ENCODE measurements at places on chromosomes 6 and 20. TPM values are rescaled to one million over a fixed set of nuclear protein-coding genes. Genes with fewer than 3 reads are reported as not detected.

GRCh38 chr6:29502597-29502996 lies 14.8 kb upstream of the MAS1L start:
- DNase-seq = no peak

GRCh38 chr6:118283766-118284165 lies 264.3 kb upstream of the PLN start:
- peak; percentile 68 for DNase-seq

DNA sequence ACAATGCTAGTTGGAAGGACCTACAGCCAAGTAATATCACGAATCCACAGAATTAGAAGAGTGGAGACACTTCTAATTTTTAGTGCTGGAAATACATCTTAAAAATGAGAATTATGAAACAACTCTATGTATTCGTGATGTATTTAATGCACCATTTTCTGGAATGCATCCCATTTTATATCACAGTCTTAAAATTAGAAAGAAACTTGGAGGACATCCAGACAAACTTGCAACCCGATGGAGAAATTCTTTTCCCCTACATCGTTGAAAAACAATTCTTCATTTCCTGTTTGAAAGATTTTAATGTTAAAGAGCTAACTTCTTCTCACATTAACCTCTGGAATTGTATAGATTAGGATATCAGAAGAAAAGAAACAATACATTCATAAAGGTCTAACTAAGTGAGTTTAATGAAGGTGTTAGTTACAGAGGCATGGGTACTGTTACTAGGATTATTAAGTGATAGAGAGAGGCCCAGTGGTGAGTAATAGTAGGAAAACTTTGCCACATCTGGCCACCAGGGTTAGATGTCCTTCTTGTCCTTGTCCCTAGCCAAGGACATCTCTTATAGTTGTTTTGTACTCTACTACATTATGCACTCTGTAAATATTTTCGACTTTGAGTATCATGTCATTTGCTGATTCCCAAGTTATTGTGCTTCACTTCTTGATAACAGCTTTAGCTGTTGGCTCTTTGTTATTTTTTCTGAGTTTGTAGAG lies 502.4 kb upstream of the PTCHD4 start:
- DNase-seq = no peak

DNA sequence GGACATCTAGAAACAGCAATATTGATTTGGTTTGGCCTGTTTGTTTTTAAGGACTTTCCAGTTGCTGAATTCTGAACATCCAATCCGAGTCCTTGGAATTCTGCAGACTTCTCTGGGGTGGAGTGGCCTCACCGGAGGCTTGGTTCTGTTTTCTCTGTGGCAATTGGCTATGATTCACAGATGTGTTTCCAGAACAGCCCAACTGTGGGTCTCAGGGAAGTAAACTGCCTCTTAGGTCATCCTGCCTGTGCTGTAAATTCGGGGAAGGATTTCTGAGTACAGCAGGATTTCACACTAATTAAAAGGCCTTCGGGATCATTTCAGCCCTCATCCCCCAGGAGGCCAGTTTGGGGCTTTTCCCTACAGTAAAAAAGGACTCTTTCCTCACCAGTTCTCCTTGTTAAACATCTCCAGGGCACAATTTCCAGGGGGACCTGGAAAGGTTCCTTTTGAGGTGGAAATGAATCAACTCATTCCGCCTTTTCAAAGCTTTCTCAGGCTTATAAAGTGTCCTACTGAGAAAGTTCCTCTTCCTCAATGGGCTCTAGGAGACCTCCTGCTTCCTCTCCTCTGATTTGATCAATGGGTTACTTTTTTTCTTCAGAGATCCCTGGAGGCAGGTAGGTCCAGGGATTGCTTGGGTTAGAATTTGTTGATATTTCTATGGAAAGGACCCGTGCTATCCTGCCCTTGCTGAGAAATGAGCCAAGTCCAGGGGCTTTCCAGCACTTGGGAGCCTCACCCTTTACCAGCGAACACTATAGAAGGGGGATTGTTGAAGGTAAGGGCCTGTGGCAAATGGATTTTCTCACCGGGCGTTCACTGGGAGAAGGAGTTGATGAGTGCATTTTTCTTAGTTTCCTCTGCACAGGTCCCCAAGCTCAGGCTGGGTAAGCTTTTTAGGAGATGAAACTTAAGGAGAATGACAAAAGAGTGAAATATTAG lies 114.6 kb downstream of the CLIC5 start:
- no peak for DNase-seq

DNA sequence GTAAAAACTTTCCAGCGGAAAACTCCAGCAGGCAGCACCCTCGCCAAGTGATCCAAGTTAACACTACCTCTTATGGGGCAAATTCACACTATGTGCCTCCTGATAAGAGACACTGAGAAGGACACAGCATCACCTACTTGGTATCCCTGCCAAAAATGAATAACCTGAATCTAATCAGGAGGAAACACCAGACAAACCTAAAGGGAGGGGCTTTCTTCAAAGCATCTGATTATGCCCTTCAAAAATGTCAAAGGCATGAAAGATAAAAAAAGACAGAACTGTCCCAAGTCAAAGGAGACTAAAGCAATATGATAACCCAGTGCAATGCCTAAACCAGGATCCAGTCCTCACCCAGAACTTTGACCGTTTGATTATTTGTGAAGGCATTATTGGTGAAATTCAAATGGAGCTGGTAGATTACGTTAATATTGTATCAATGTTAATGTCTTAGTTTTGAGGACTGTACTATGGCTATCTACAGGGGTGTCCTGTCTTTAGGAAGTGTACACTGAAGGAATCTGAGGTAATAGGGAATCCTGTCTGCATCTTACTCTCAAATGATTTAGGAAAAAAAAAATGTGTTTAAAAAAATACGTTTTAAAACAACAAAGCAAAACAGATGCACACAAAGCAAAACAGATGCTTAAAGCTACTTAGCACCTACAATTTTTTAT lies 8.3 kb downstream of the TBC1D7 start:
- DNase-seq = no peak

- no peak for DNase-seq
Observed at GRCh38 chr6:147278891-147279290, 74.7 kb downstream of the STXBP5 start.

GRCh38 chr20:10672624-10673127 lies 1.1 kb downstream of the JAG1 start:
- peak; percentile 67 for DNase-seq

DNA sequence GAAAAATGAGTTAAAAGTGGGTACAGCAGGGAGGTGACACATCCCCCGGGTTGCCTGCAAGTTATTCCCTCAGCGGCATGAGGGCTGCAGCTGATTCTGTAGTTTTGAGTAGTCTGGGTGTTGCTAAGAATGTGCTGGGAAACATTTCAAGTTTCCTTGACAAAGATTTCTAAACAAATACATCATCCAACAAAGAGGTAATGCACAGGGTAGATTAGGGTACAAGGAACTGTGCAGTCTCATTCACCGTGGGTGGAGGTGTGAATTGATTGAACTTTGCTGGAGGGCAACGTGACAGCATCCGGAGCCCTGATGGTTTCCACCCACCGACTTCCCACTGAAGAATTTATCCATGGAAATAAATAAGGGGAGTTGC lies 21.8 kb downstream of the CASS4 start:
- peak; percentile 94 for DNase-seq

GRCh38 chr6:22656706-22657351 lies 87.5 kb downstream of the HDGFL1 start:
- no peak for DNase-seq

DNA sequence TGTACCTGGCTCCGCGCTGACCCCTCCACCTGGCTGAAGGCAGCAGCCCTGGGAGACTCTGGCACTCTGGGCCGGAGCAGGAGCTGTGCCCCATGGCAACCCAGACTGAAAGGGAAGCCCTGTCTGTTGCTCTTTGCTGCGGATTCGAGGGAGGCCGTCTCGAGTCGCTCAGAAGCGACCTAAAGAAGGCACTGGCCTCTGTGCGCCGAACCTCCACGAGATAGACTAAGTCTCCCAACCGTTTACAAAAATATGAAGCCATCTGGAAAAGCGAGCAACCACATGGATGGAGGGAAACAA lies 10.5 kb upstream of the TBX18 start:
- no peak for DNase-seq

- no peak for DNase-seq
Observed at GRCh38 chr6:26576407-26576843, 20.3 kb upstream of the ABT1 start.

- DNase-seq = no peak
Observed at GRCh38 chr20:52991830-52992229, 19.7 kb downstream of the TSHZ2 start.

TUBB1 gene
- total RNA-seq = not detected

DNA sequence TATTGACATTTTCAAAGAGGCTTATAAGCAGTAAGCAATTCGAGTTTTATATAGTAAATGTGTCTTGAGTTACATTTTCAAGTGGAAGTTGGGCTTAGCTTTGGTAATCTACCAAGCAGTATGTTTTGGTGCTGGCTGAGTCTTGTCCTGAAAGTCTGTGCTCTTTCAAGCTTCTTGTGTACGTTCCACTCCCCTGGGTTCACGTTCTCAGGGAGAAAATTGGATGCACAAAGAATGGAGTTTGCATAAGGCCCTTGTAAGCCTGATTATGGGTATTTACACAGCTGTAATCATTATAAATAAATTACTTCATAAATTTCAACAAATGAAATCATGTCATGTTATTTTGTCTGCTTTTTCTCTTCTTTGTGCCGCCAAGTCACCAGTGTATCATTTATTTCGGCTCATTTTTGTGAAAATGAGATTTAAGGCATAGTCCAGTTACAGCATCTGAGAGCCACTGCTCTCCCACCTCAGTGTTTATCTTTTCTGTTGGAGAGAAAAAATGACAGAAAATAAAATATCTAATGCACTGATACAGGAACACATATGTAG lies 262.5 kb downstream of the BTBD3 start:
- DNase-seq = no peak

DNA sequence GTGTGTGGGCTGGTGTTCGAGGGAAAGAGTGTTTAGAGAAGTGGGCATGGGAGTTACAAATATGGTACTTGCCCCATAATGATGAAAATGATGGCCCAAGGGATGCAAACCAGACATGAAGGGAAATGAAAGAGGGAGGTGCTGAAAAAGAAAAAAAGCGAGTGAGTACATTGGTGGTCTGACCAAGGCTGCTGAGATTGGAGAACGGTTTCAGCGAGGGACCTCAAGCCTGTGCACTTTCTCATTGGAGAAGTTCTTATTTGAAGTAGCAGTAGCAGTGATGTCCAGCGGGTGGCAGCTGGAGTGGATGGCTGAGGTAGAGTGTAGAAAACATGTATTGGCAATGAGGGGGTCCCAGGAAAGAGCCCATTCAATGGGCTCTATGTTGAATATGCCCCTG lies 54.8 kb downstream of the TNFAIP3 start:
- DNase-seq = no peak

- DNase-seq = no peak
Observed at GRCh38 chr6:21325201-21325856, 268.2 kb upstream of the SOX4 start.

- no peak for DNase-seq
Observed at GRCh38 chr6:130907687-130908086, 80.5 kb downstream of the SMLR1 start.

KDM1B gene
- total RNA-seq = 16.9 TPM

- DNase-seq = peak; percentile 28
Observed at GRCh38 chr6:9138936-9139335, 703.6 kb upstream of the SLC35B3 start.

HSF2 gene
- 31.1 TPM for total RNA-seq

FNDC11 gene
- total RNA-seq = 0.28 TPM

DNA sequence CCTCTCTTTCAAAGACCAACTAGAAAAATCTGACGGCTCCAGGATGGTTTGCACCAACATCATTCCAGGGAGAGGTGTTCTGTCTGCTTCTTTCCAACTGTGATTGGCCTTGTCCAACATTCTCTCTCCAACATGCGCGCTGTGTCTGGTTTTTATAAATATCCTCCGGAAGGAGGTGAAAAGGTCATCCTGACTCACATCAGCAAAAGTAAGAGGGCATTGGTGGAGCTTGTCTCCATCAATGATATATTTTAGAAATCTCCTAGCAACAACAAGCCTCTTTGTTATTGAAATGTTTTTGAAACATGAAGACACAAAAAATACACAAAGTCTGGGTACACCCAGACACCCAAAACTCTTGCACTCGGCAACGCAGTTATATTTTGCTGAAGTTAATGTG lies 475.3 kb upstream of the JARID2 start:
- peak; percentile 90 for DNase-seq

GRCh38 chr20:3874194-3874844 lies 14.9 kb upstream of the PANK2 start:
- no peak for DNase-seq

GRCh38 chr6:32151181-32151862 lies 417 bp downstream of the PRRT1 start:
- no peak for DNase-seq

- DNase-seq = peak; percentile 94
Observed at GRCh38 chr6:80547827-80548226, 441.4 kb downstream of the BCKDHB start.

SPTLC3 gene
- 1.4 TPM for total RNA-seq

DNA sequence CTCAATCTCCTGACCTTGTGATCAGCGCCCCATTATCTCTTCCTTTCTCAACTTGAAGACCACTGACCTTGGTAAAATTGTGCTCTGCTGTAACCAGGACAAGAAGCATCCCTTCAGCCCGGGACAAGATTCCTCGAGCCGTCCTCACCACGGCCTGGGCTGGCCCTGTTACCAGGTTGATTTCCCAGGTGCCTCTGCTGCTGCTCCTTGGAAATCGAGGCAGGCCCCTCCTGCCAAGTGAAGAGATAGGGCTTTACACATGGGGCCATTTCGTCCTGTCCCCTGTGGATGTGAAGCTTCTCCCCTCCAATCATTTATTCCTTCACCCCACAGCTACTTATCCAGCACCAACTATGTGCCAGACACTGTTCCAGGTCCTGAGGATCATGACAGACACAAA lies 21.5 kb downstream of the RAB44 start:
- no peak for DNase-seq

GRCh38 chr6:4281341-4282293 lies 146.2 kb upstream of the ECI2 start:
- peak; percentile 62 for DNase-seq

- no peak for DNase-seq
Observed at GRCh38 chr6:54097753-54098152, 13.5 kb upstream of the MLIP start.

DNA sequence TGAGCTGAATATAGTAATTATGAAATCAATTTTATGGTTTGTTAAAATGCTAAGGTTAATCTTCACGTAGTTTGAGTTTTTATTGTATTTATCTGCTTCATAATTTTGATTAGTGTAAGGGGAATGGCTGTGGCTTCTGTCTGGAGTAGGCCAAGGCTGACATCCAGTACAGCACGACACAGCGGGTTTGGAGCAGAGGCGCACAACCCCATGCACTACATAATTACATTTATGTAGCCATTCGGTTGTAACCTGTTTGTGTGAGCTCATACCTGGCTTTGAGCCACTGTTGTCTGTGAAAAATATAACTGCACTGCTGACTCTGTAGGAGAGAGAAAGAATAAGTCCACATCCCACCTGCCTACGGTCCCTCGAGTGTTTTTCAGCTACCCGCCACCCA lies 615.5 kb downstream of the EYS start:
- DNase-seq = no peak

DNA sequence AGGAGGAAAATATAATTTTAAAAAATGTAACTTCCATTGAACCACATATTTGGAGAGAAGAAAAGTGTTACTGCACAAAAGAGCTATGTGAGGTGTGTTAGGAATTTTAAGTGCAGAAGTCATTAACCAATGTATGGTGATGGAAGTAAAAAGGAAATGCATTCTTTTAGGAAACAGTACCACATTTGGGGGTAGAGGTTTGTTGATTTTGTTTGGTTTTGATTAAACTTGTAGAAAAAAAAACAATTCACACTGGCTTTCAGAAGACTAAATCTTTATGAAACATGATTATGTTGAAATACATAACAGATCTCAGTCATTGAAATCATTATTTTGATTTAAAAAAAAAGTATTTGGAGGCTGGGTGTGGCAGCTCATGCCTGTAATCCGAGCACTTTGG lies 1287.0 kb upstream of the GJE1 start:
- no peak for DNase-seq

TSBP1 gene
- total RNA-seq = not detected
